Regular cardiac myocyte (primary cell): ENCODE measurements at places on chromosomes 3 and 15. TPM values are rescaled to one million over a fixed set of nuclear protein-coding genes. Genes with fewer than 3 reads are reported as not detected.

Gene IGSF10
- total RNA-seq: under 0.01 and 0.19 TPM in 2 replicates

Gene ITPKA
- 0.28 and 1.2 TPM in 2 replicates for total RNA-seq

Gene CFAP20DC
- total RNA-seq: 2.0 and 4.4 TPM in 2 replicates

Gene SSUH2
- not detected in 2 replicates for total RNA-seq

Gene BDH1
- 1.4 and 1.5 TPM in 2 replicates for total RNA-seq

Gene ATP13A4
- 0.19 and 0.56 TPM in 2 replicates for total RNA-seq
